ENCODE measurements at places on chromosomes 12 and 14. TPM values are rescaled to one million over a fixed set of nuclear protein-coding genes. Genes with fewer than 3 reads are reported as not detected.

NFATC4 gene
- total RNA-seq: 285 TPM

MTERF2 gene
- total RNA-seq: 4.5 TPM

KCNH3 gene
- not detected for total RNA-seq

TSHR gene
- 2.3 TPM for total RNA-seq

ARMH4 gene
- total RNA-seq: 10.1 TPM

VRTN gene
- total RNA-seq: not detected

RPS6KL1 gene
- 0.32 TPM for total RNA-seq

SRRM4 gene
- total RNA-seq: not detected
